ENCODE measurements at places on chromosomes 4 and X.
A peak's percentile ranks its signal among the peaks of the same experiment; 100 is the strongest.

GRCh38 chr4:123573866-123574508, 177.4 kb downstream of the SPRY1 start:
- DNase-seq: no peak

DNA sequence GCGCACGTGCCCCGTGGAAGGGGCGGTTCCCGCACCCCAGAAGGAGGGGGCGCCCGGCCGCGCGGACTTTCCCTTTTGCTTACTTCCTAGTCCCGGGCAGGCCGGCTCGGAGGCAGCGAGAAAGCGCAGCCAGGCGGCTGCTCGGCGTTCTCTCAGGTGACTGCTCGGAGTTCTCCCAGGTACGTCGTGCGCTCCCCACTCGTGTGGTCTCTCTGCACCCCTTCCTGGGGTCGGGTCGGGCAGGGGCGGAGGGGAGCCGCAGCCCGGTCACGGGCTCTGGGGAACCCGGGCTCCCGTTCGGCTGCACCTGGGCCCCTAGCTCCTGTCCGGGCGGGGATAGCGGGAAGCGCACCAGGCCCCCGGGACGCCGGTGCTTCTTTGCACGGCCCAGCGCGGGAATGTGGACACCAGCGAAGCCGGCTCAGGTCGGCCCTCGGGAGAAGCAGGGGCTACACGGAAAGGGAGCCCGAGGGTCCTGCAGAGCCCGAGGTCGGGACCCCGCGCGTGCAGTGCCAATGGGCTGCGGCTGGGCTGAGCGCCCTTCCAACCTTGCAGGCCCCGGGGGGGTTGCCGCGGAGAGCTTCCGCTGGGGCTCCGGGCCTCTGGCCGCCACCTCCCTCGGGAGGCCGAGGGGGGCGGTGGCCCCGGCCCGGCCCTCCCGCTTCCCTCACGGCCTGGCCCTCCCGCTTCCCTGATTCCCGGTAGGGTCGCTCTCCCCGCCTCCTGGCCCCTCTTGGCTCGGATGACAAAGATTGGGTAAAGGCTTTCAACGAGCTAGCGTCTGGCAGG, at the start of gene TLR2:
TSS of gene TLR2 (plus strand) at position 99 of the 789 bp plus-strand sequence. CDS start 18,628 bp downstream, outside the sequence.
- DNase-seq: peak; percentile 70

DNA sequence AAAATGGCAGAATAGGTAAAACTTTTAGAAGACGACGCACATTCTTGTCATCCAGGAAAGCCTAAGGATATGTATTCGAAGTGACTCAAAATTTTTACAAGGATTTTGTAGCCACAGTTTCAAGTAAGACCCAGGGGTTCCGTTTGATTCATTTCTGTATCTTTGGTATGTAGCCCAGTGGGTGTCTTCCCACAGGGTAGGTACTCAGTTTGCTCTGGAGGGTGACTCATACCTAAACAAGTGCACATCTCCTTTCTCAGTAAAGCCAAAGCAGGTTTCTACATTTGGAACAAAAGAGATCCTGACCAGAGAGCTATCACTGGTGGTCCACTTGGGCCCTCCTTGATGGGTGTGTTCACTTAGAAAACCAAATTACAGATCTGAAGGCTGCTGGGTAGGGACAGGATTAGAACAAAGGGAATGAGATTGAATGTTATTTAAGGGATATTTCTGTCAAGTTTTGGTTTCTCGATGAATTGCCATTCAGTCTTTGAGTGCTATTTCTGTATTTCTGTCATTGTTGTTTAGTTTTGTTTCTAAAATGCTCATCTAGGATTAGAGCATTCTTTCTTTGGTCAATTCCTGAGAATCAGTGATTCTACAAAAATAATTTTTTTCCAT, 56.1 kb downstream of the PLS3 start:
- no peak for DNase-seq

GRCh38 chrX:107389726-107390125, 59.7 kb upstream of the FRMPD3 start:
- DNase-seq: no peak

GRCh38 chr4:48546336-48546735, 56.3 kb downstream of the ZAR1 start:
- no peak for DNase-seq

GRCh38 chr4:137032222-137032621, 500.1 kb downstream of the PCDH18 start:
- DNase-seq: no peak

GRCh38 chr4:70671091-70671490, 4.8 kb upstream of the JCHAIN start:
- DNase-seq: no peak

- no peak for DNase-seq
These were observed 74.7 kb downstream of the CLCN4 start for GRCh38 chrX:10231461-10231860.

DNA sequence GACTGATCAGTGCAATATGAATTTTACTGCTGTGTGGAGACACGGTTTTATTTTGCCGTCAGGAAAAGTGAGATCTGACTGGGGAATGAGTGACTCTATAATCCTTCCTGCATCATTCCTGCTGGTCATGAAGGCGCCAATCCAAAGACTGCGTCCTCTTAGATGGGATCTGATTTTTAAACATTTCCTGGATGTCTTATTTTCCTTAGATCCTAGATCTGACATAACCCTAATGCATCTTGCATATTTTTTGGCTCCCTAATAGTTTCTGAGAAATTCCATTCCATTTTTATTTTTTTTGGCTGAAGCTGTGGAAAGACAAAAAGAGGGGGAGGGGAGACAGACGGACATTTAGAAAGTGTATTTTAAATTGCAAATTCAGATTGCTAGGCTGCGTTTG, 454.9 kb upstream of the FAT1 start:
- DNase-seq: no peak

DNA sequence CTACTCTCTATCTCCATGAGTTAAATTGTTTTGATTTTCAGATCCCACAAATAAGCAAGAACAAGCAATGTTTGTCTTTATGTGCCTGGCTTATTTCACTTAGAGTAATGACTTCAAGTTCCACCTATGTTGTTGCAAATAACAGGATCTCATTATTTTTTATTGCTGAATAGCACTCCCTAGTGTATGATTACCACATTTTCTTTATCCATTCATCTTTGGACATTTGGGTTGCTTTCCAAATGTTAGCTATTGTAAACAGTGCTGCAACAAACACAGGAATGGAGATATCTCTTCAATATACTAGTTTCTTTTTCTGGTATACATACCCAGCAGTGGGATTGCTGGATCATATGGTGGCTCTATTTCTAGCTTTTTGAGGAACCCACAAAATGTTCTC, 136.0 kb downstream of the SLITRK2 start:
- no peak for DNase-seq

GRCh38 chrX:75273483-75273882, 402 bp upstream of the UPRT start:
- DNase-seq: no peak

DNA sequence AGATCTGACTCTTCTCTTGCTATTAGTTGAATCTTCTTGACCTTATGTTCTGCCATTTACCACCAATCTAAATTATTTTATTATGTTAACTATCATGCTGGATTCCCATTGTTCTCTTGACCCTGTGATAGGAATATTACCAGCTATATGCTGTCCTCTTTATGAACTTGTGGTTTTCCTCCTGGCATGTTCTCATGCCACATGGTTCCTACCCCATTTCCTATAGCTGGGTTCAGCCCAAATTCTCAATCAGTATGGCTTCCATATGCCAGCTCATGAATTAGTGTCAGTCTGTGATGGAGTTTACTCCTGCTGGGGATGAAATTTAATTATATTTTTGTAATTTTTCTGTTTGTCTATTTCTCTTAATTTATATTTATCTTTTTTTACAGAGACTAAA, 430.5 kb downstream of the SMARCA1 start:
- no peak for DNase-seq

DNA sequence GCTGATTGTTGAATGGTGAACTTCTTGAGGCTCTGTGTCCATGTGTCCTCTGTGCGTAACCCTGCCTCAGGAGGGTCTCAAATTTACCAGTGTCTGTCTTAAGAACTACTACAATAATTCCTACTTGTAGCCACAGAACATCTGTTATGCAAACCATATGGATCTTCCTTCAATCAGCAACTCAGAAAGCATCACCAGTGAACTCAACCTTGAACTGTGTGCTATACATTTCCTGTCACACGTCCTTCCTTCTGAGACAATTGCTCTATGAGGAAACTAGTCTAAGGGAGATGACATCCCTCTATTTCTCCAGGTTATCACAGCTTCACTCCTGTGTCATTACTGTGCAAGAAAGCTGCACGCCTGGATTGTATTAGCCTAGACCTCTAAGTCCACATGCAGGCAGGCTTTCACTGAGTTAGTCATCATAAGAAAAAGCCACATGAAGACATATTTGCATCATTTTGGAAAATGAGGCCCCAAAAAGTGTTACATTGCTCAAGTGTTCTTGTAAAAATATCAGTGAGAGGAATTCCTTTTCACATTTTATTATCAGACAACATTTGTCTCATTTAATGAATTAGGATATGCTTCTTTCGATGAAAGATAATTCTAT, 157.8 kb downstream of the AFF2 start:
- DNase-seq: no peak

GRCh38 chr4:69881173-69881773, 21.3 kb upstream of the SULT1E1 start:
- no peak for DNase-seq

GRCh38 chr4:77235289-77235854, 78.4 kb downstream of the CCNG2 start:
- no peak for DNase-seq

DNA sequence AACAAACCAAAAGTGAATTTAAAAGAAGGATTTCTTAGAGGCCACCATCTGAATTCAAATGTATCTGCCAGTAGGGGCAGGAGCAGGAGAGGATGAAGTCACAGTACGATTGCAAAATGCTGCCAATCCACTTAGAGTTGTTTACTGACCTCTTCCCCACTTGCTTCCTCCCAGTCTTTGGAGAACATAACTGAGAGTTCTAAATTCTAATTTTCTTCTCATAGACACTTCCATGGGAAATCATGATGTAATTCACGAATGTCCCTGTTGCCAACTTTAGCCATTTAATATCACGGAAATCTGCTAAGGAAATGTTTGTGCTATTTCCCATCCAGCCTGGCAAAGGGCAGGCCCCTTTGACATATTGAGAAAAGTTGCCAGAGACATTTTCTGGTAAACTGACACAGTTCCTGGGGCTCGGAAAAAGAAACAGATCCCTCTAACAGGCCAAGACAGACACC, 33.6 kb upstream of the NOCT start:
- peak; percentile 33 for DNase-seq

DNA sequence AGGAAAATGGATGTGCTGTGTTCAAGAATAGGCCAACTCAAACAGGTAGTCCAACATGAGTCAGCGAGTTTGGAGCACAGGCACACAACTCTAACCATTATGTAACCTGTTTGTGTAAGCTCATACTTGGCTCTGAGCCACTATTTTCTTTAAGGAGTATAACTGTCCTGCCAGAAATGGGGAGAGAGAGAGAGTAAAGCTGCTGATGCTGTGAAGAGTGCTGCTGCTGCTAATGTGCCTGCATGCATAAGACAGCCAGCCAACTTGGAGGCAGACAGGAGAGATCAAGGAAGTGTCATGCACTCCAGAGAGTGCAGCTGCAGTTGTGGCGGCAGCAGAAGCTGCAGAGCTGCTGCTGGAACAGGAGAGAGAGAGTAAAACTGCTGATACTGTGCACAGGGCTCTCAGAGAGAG, 11.7 kb upstream of the STATH start:
- no peak for DNase-seq

- DNase-seq: no peak
These were observed 15.7 kb upstream of the WFS1 start for GRCh38 chr4:6253961-6254360.

GRCh38 chr4:115152081-115152480, 38.7 kb upstream of the NDST4 start:
- DNase-seq: no peak

- no peak for DNase-seq
These were observed 204.4 kb downstream of the ZNF330 start for GRCh38 chr4:141425124-141425523.

DNA sequence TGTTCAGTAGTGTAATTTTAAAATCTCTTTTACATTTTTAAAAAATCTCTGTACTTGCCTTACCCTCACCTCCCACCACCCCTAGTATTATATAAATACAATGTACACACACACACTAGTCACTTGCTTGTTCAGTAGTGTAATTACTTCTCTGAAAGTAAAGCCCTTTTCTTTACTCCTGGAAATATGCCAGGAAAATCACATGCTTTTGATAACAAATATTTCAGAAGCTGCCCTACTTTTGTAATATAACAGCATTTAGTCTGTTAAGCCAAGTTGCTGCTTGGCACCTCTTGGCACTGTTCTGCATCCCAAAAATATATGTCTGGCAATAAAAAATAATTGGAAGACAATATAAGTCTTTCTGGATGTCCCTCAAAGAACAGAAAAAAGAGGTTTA, 172.8 kb upstream of the APOOL start:
- DNase-seq: no peak

- DNase-seq: no peak
These were observed 20.8 kb downstream of the ARHGEF6 start for GRCh38 chrX:136759968-136760367.

GRCh38 chrX:153934148-153934761, 582 bp downstream of the NAA10 start:
- no peak for DNase-seq

DNA sequence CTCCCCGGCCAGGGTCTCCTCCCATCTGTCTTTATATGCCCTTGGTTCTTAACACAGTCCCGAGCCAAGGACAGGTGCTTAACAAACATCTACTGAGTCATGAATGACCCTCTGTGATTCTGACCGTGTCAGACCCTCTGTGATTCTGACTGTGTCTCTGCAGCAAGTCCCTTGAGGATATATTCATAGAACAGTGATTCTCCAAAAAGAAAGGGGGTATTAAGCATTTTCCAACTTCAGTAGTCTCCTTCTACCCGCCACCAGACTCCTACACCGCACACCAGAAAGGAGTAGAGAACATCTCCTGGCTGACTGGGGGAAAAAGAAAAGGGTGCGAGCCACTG, 13.6 kb downstream of the ACSL1 start:
- no peak for DNase-seq

GRCh38 chrX:7987160-7988012, 60.2 kb upstream of the PNPLA4 start:
- DNase-seq: no peak

DNA sequence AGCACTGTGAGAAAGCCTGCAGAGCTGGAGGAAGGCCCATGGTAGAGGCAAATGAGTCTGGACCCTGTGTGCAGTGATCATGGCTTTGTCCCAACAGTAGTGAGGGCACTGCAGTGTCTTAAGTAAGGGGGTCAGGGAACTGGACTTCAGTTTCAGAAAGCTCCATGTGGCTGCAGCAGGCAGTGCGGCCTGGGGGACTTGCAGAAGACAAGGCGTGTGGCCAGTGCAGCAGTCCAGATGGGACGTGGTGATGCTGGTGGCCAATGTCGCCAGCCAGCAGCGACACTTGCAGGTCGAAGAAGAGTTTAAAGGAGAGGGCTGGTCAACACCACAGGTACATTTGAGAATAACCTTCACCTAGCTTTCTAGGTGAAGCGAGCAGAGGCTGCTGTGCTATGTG, 113.4 kb downstream of the ZNF827 start:
- DNase-seq: no peak

GRCh38 chr4:136731025-136731424, 801.3 kb downstream of the PCDH18 start:
- DNase-seq: no peak

GRCh38 chr4:121070274-121070673, 2.1 kb downstream of the NDNF start:
- peak; percentile 27 for DNase-seq

GRCh38 chr4:118865091-118865708, 23.5 kb upstream of the SYNPO2 start:
- DNase-seq: no peak

GRCh38 chr4:74975082-74975481, 42.2 kb downstream of the PARM1 start:
- DNase-seq: no peak

All from heart left ventricle (tissue), 16 donors.